ENCODE measurements at places on chromosomes 11 and 22.

GRCh38 chr22:32682990-32683389, 118.5 kb upstream of the TIMP3 start:
- no peak for DNase-seq

GRCh38 chr11:11513422-11513821, 108.4 kb downstream of the GALNT18 start:
- no peak for DNase-seq

DNA sequence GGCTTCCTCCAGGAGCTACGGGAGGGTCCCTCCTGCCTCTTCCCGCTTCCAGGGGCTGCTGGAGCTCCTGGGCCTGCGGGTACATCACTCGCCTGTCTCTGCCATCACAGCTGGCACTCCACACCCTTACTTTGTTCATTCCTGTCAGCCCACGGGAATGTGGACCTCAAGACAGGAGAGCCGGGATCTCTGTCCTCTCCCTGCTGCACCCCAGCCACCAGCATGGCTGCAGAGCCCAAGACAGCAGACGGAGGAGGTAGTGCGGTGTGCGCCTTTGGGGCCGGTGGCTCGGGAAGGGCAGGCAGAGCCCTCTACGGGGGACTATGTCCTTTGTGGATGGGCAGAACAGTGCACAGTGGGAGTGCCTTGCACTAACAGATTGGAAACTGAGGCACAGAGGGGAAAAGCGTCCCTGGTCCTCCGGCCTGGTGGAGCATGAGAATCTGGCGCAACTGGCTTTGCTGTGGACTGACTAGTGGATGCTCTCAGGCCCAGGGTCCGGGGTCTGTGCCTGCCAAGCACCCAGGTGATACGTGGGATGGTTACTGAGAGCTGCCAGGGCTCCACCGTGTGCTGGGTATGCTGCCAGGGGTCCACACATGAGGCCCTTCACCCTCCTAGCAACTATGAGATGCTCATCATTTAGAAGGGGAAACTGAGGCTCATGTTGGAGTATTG, 47.3 kb downstream of the IGF2 start:
- DNase-seq, result no peak

DNA sequence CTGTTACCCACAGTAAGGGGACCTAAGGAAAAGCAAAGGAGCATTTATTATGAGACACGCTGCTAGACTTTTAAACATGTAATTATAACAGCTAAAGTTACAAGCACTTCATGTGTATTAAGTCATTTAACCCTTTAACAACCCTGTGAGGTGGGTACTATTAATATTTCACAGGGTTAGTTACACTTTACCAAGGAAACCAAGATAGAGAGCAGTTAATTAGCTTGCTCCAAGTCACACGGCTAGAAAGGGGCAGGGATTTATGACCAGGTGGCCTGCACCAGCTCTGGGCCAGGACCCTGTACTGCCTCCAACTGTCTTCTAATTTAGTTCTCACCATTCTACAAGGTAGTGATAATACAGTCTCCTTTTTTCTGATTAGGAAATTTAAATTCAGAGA, 74.9 kb downstream of the RPL27A start:
- no peak for DNase-seq

- DNase-seq, result no peak
Observed at GRCh38 chr11:76371170-76371569, 9.8 kb downstream of the THAP12 start.

DNA sequence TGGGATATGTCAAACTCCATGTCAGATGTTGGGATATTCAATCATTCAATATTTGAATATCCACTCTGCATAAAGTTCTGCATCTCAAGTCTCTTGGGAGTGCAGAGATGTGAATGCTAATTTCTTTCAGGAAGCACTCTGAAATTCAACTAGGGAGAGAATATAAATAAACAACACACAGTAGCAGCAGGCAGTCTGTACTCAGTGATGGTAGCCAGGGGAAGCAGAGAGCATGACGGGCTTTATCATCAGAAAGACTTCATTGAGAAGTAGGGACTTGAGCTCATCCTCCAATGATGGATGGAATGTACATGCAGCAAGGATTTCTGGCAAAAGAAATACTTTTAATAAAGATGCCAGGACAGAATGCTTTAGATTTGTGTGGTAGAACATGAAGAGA, 9.8 kb upstream of the TEAD1 start:
- DNase-seq, result no peak

DNA sequence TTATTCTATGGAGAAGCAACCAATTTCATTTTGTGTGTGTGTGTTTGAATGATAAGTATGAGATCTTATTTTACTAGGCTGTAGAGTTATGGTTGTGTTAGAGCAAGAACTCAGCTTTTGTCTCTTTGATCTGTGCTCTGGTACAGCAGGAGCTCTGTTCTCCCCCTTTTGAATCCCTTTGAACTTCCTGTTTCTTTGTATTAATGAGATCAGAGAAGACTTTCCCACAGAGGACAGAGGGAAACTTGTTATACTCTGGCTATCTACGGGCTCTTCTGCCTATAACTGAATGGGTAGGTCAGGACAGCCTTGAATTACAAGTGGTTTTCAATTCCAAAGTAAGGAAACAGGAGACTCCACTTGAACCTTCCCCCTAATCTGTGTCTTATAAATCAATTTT, 1015.0 kb upstream of the RAG2 start:
- DNase-seq, result no peak

GRCh38 chr11:117217141-117218084, 14.5 kb downstream of the PCSK7 start:
- no peak for DNase-seq

DNA sequence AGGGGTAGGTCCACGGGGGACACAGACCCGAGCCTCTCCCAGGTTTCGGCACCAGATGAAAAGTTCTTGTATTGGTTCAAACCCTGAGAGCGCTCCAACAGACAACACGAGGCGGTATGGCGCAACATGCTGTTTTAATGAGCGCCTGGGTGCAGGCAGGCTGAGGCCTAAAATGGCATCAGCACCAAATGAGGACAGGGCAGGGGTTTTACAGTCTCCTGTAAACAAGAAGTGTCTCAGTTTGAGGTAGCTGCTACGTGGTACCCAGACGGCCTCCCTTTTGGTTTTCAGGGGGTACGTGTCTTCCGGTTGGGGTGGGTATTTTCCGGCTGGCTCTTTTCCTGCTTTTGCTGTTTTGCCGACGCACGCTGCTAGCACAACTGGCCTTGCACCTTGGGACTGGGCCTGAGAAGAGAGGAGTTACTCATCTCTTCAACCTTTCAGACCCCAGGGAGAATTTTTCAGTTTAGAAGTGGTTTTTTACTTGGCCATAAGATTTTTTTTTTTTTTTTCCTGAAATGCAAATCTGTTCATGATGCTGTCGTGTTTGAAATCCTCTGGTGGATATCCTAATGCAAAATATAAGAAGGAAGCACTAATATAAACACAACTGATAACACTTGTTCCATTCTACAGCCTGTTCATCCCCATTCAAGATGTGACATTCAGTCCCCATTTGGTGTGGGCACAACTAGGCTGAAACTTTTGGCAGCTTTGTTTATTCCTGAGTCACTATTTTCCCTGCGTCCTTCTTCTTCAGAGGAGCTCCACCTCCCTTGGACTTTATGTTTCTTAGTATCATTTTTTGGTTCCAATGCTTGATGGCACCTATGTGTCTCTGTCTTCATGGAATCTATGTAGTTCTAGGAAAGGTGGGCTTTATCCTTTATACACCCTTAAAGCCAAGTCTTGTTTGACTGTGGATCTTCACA, 6.5 kb downstream of the PPFIBP2 start:
- DNase-seq, result no peak

DNA sequence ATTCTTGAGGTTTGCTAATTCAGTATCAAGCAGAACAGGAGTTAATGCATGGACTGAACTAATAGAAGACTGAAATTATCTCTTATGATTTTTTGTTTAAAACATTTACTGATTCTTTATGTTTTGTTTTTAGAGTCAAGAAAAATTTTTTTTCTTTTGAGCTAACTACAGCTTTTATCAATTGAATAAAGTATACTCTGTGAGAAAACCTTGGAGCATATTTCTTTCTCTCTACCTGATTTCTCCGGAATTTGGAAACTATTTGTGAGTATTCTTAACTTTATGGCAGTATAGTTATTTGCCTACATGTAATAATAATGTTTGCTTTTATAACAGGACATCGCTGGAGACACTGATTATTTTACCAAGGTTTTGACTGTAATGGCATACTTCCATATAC, 18.1 kb upstream of the CRTAM start:
- DNase-seq, result no peak

GRCh38 chr22:27853424-27853823, 51.9 kb upstream of the MN1 start:
- DNase-seq, result no peak
